ENCODE measurements at places on chromosomes 16 and 17.

GRCh38 chr16:72191551-72191950 lies 19.6 kb upstream of the PMFBP1 start:
- DNase-seq, result no peak

DNA sequence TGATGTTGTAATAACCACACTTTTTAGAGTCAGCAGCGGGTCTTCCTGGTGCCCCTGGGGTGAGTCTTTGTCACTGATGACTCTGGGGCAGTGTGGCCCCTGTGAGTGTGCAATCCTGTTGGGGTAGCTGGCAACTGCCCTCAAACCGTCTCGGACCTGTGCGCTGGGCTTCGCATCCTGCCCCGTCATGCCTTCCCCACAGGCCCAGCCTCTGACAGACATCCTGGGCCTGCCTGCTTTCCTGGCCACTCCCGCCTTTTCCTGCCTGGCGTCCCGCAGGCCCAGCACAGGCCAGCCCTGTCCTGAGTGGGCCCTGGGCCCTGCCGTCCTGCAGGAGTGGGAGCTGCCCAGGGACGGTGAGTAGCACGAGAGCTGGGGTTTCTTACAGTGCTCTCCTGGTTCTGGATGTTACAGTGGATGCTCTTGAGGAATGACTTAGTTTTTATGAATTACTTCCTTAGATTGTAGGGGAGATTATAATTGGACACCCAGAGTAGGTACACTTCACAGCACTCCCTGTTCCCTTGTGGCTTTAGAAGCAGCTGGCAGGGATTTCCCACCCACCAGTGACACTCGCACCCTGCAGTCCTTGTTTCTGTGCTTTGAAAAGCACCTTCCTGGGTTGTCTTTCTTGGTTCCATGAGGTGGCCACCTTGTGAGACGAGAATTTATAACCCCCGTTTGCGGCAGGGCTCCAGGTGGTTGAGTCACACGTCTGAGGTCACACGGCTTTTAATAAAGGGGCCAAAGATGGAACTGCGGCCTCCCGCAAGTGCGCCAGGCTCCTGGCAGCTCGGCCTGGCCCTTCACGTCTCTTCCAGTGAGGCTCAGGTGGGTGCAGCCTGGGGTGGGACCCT lies 50.0 kb upstream of the CAPN15 start:
- no peak for DNase-seq

DNA sequence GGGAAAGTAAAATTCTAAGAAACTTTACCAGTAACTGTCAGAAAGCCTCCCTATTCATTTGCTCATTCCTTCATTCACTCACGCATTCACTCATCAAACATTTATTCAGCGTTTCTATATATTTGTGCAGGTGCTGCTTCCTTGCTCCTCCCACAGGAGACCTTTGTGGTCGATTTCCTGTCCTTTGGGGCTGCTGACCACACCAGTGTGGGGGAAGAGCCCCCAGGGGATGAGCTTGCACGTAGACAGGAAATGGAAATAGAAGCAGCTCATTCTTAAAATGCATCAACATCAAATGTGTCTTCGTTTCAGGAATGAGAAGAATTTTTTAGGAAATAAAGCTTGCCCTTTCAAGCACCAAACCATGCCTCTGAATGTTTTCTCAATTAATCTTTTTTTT lies 9.6 kb downstream of the PIK3R6 start:
- DNase-seq, result peak; percentile 62

- DNase-seq, result no peak
Observed at GRCh38 chr16:81195885-81196534, 42.5 kb upstream of the BCO1 start.

GRCh38 chr17:8621585-8621984 lies 8.9 kb downstream of the MYH10 start:
- DNase-seq, result no peak

Measured in stimulated activated CD8-positive, alpha-beta memory T cell treated with anti-CD3 and anti-CD28 coated beads, Interleukin-15, amount 100 ng/mL, for 48 hours (primary cell).